ENCODE measurements at places on chromosomes 13 and 19.

- DNase-seq: no peak
These were observed 216.3 kb downstream of the NHLRC3 start for GRCh38 chr13:39254601-39255000.

DNA sequence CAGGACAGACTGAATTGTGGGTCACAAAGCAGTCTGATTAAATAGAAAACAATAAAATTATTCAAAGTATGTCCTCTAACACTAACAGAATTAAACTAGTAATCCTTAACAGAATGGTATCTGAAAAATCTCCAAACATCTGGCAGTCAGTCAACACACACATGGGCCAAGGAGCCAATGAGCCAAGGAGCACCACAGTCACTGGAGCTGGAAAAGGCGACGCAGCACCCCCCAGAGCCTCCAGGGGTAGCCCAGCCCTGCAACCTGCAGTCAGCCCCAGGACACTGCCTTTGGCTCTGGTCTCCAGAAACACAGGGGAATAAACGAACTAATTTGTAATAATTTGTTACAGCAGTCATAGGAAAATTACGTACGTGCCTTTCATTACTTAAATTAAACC is 12.3 kb downstream of the TUBGCP3 start:
- DNase-seq: no peak

DNA sequence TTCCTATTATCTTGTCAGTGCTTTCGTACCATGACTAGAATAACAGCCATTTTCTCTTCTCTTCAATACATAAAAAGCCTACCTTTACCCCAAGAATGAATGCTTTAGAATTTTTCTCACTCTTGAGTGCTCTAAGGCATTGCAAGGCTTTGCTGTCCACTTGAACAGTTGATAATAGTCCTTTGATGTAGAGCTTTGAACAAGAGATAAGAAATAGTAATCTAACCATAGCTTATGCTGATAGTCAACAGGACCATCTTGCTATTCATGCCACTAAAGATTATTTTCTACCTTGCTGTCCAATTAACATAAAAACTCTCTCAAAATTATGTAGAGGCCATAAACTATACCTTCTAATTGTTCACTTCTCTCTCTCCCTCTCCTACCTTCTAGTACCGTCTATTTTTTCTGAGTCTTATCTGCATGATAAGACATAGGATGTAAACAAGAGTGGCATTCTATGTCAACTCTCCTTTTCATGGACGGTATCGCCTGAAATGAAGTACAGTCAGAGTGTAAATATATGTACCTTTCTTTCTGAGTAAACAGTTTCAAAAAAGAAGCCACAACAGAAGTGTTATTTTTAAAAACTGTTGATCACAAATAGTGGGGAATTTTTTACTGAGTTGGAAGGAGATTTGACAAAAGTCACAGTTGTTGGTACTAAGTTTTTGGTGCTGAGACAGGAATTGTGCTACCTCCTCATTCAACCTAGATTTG is 297.9 kb downstream of the NDFIP2 start:
- no peak for DNase-seq

DNA sequence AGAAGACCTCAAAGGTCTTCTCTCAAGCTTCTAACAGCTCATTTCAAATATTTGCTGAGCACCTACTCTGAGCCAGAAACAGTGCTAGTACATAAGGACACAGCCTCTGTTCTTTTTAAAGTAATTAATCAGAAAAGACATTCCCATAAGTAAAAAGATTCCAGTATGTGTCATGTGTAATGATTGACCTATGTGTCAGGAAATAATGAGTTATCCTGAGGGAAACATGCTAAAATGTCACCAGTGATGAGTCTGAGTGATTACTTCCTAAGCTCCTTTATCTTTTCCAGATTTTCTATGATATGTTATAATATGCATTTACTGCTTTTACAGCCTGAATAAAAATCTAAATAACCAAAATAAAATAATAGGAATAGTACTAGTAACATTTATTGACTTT is 107.6 kb downstream of the SLC25A15 start:
- no peak for DNase-seq

DNA sequence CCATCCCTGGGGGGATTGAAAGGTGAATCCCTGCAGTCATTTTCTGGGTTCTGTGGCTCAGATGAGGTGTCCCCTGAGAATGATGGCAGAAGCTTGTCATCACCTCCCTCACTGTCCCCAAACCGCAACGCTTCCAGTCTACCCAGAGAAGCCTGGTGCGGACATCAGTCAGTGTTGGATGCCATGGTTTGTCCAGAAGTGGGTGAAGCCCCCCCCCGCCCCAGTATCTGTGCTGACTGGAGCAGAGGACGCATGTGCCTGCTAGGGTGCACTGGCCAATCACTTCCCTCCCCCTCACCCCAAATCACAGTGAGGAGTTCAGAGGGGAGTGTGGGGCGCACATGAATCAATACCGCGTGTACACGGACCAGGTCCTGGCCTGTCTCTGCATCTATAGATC is 150.5 kb downstream of the TEX29 start:
- no peak for DNase-seq

DNA sequence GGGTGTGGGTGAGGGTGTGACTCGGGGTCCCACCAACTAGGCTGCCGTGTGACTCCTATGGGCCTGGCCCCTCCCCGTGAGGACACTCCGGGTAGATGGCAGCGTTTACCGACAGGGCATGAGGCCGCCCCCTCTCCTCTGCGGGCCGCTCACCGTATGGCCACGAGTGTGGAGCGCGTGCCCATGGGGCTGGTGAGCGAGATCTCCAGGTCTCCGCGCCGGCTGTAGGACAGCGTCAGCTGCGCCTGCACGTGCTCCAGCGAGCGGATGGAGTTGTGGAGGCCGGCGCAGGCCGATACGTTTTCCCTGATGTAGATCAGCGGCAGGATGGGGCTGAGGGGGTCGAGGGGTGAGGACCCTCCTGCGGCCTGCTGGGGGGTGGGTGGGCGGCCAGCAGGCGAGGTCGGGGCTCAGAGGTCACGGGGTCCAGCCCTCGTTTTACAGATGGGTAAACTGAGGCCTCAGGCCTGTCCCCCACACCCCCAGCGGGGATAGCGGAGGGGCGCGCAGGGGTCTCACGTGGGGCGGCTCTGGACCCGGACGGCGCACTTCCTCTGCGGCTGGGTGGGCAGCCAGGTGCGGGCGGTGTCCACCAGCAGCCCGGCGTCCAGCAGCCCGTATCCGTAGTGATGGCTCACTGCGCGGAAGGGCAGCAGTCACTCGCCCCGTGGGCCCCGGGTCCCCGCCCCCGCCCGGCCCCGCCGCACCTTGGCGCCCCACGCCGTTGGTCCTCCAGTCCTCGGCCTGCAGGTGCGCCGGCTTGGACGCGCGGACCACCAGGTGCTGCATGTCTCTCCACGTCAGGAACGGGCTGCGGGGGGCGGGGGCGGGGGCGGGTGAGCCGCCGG is 4.3 kb upstream of the C19orf25 start:
- DNase-seq: no peak

GRCh38 chr13:113664751-113665596 is 2.0 kb upstream of the GRK1 start:
- no peak for DNase-seq

GRCh38 chr19:20107301-20107700 is 29.5 kb downstream of the ZNF90 start:
- no peak for DNase-seq

- DNase-seq: no peak
These were observed at the start of gene TTC9B for GRCh38 chr19:40217934-40218890. Gene TTC9B, minus strand, starts transcription at chr19:40218384. Its CDS starts 3 bp downstream, at chr19:40218381.

GRCh38 chr13:112767506-112768471 is 78.0 kb downstream of the ATP11A start:
- DNase-seq: no peak

DNA sequence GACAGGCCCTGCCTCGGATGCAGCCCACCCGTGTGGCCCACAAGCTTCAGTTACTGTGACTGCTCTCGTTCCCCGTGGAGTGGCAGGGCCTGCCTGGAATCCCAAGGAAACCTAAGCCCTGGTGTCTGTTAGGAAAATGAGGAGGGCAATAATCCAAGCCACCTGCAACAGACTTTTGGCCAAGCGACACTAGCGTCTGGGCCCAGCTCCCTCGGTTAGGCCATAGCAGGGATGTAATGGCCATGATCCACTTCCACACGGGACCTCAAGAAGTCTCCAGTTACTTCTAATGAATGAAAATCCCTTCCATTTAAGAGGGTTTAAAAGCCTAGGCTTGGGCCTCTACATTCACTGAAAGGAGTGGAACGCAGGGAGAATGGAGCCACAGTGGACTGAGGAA is 8.9 kb downstream of the ZC3H4 start:
- no peak for DNase-seq

GRCh38 chr19:6935618-6936017 is 48.2 kb downstream of the ADGRE1 start:
- no peak for DNase-seq

- DNase-seq: no peak
These were observed 48.7 kb downstream of the ESD start for GRCh38 chr13:46748300-46748699.

DNA sequence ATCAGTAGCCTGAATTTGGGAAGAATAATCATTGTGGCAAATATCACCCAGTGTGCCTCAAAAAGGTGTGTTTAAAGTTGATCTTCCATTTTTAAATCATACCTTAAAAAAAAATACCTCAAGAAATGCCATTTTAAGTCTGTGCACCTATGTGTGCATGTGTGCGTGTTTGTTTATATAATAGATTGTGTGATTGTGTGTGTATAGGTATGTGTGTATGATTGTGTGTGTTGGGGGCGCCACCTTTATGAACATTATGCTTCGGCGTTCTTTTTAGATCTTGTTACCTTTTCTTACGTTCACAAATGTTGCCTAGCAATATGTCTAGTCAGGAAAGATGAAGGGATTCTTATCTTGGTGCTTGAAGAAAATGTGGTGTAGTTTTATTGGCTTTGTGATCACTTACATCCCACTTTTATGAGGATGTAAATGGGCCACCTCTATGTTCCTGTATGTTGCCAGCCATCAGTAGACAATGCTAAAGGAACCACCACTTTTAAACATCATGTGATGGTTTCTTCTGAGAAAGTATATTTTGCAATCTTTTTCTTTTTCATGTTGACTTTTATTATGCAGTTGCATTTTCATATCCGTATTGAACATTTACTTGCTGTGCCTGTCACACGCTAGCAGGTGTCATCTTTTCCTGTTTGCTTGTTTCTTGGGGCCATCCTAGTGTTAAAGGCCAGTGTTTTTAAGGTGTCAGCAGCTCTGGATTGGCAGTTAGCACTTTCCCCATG is 2.2 kb upstream of the IRS2 start:
- DNase-seq: no peak

DNA sequence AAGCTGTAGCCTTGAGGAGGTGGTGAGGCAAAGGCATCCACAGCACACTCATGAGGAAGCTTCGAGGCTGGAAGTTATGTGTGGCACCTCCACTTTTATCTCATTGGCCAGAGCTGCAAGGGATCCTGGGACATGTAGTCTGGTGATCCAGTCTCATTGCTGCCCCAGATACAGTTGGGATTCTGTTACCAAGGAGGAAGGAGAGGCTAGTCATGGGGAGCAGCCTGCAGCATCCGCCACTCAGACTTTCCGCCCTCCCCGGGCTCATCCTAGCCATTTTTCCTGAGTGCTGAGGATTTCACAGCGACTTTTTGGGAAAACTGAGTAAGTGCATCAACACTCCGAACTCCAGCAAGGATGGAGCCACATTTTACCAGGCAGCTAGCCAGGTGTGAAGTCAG is 74.4 kb downstream of the DPF1 start:
- no peak for DNase-seq

DNA sequence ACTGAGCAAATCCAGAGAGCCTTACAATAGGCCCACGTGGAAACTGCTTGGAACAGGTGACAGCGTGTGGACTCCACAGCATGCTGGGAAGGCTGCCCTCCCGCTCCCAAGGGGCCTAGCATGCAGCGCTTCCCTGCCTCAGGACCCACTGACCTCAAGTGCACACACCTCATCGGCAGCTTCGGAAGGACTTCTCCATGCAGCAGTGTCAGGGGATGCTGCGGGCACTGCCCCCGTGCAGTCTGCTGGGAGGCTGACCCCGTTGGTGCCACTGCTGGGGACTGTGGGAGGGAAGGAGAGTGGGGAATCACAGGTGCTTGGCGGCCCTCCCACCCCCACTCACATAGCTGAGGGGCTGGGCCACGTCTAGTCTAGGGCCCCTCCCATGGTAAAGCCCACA is 17.2 kb downstream of the CAPS start:
- DNase-seq: no peak

GRCh38 chr19:10379880-10380312 is 476 bp downstream of the TYK2 start:
- DNase-seq: no peak

- no peak for DNase-seq
These were observed 7.1 kb downstream of the ICAM1 start for GRCh38 chr19:10277795-10278589.

- no peak for DNase-seq
These were observed 400.5 kb downstream of the KLF12 start for GRCh38 chr13:73733706-73734105.

DNA sequence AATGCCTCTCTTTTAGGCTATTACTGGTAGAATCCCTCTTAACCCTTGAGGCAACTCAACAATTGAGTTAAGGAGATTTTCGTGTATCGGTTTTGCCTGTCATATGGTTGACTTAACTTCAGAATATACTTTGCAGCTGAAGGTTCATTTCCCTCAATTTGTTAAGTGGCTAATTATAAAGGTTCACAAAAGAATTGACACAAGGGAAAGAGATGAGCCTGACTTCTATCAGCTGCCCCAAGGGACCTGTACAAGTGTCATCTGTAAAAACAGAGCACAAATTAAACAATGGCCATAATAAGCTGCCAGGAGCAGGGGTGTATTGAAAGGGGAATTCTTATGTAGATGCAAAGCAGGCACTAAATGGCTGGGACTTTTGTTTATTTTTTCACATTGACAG is 334.8 kb upstream of the OBI1 start:
- no peak for DNase-seq

DNA sequence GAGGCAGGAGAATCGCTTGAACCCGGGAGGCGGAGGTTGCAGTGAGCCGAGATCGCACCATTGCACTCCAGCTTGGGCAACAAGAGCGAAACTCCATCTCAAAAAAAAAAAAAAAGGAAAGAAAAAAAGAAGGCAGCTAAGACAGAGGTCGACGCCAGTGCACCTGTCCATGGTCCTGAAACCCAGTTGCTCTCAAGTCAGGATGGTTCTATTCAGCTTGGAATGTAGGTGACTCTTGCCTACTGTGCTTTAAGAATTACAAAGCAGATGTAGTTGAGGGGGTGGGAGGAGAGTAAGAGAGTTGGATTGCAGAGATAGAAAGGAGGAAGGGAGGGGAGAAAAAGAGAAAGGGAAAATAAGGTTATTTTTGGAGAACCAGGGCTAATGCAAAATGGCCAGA is 18.7 kb downstream of the CACNG7 start:
- DNase-seq: no peak

DNA sequence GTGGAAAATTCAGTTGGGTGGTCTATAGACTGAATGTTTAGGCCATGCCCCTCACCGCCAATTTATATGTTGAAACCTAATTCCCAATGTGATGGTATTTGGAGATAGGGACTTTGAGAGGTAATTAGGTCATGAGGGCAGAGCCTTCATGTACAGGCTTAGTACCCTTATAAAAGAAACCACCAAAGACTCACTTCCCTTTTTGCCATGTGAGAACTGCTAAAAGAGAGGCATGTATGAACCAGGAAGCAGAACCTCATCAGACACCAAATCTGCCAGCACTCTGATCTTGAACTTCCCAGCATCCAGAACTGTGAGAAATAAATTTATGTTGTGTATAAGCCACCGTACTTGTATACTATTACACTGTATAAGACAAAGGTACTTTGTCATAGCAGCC is 40.6 kb downstream of the UQCRFS1 start:
- no peak for DNase-seq

GRCh38 chr19:10921199-10921909 is 7.1 kb downstream of the YIPF2 start:
- no peak for DNase-seq
